ENCODE measurements at places on chromosomes 6 and 20. TPM values are rescaled to one million over a fixed set of nuclear protein-coding genes. Genes with fewer than 3 reads are reported as not detected.

Gene DEFB123
- not detected for total RNA-seq

Gene SLC26A8
- total RNA-seq, result not detected

Gene SAYSD1
- total RNA-seq, result 8.9 TPM

Gene RNGTT
- total RNA-seq, result 14.3 TPM

Data from endothelial cell of coronary artery (primary cell).